ENCODE measurements at places on chromosomes 1 and 21.

DNA sequence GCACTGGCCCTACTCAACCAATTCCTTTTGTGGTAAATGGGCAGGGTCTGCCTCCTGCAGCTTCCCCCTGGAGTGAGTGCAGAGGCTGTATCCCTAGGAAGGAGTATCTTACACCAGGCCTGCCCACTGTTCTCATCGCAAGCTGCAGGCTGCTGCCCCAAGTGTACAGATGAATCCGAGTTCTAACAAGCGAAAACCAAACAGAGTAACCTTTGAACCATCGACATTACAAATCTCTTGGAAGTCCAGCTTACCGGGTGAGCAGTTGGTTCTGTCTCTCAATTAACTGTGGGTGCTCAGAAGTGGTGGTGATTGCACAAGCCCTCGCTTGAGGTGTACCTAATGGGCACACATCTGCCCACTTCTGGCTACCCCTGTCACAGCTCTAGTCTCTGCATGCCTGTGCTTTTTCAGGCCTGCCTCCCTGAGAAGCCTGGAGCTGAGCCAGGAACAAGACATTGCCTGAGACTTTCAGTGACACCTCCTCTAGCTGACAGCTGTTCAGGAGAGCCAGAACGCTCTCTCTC, 22.7 kb downstream of the INAVA start:
- DNase-seq = peak; percentile 56

GRCh38 chr1:187871177-187871845, 1042.6 kb downstream of the PLA2G4A start:
- no peak for DNase-seq

DNA sequence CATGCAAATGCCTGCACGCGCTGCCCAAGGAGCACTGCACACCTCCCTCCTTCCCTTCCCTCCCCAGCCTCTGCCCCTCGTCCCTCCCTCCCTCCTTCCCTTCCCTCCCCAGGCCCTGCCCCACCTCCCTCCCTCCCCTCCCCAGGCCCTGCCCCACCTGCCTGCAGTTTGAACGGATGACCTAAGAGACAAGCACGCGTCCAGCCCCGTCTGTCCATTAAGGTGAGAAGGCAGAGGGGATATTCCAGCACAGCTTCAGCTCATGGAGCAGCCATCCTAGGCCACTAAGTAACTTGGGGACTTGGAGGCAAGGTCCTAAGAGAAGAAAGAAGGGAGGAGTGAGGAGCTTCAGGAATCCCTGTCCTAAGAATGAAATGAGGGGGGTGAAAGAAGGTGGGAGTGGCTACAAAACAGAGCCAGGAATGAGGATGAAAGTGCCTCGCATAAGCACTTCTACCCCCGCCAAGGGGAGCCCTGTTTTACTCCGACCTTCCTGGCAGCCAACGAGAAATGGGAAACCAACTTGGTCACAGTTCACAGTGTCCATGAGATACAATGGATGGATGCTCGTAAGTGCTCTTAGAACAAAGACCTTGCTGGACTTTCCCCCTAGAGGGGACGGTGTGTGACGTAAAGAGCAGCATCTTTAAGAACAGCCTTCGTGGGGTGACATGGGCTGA, 21.3 kb upstream of the EFHD2 start:
- no peak for DNase-seq

DNA sequence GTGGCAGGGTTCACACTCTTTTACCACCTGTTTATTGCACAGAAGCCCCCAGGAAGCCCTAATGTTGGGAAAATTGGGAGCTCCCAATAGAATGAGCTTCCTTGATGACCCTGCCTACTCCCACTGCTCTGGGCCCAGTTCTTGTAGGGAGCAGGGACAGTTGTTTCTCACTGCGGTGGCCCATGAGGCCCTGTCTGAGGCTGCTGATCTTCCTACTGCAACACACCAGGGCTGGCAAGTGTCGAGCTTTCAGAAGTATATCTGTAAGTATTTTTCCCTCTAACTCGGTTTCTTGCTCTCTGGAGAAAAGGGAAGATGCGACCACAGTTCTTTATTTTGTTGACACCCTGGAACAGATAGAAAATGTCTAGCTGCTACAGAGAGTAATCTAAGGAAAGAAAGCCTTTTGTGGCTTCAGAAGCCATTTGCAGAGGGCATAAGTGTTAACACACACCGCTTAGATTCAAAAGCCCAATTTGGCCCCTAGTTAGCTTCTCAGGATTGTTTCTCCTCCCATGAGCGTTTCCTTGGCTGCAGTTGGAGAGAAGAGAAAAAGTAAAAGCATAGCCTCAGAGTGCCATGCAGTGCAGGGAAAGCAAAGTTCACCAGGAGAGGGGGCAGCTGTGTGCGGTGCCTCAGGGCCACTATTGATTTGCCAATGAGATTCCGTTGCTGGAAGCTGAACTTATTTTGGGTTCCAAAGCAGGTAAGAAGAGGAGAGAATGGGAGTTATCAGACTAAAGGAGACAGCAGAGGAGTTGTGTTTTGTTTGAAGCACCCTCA, 102.6 kb downstream of the SELENOF start:
- DNase-seq = no peak

GRCh38 chr1:184761969-184762485, 7.4 kb upstream of the EDEM3 start:
- no peak for DNase-seq

- no peak for DNase-seq
Observed at GRCh38 chr1:20958430-20958829, 171.3 kb upstream of the HP1BP3 start.

DNA sequence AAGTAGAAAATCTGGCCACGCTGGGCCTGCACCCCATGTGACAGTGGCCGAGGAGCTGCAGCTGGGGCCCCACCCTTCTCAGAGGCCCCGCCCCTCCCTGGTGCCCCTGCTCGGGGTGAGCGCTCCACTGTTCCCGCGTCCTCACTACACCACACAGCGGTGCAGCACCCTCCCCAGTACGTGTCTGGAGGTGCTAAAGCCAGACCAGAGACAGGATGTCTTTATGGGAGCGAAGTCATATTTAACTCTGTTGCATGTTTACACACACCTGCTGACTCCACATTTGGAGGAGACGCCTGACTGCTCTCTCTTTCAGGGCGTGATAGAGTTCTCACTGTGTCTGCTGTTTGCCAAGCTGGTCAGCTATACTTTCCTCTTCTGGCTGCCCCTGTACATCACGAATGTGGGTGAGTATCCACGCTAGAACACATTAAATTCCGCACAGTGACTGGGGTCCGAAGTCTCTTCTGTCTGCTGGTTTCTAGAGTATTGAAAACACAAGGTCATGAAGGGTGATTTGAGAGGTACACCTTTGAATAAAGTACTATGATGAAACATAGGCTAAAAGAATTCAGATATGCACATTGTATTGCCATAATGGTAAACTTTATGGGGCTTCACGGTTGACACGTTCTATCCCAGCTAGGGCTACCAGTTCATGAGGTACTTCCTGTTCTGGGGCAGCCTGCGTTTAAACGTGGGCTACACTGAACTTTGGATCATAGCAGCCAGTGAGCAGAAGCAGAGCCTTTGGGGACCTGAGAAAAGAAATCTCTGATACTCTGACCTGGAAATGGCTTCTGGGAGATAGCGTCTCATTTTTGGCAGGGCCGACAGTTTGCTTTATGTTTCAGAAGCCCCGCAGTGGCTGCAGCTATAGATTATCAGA, 48.4 kb downstream of the SLC37A1 start:
- DNase-seq = peak; percentile 84

GRCh38 chr1:217333939-217334338, 297.0 kb downstream of the GPATCH2 start:
- DNase-seq = peak; percentile 26

DNA sequence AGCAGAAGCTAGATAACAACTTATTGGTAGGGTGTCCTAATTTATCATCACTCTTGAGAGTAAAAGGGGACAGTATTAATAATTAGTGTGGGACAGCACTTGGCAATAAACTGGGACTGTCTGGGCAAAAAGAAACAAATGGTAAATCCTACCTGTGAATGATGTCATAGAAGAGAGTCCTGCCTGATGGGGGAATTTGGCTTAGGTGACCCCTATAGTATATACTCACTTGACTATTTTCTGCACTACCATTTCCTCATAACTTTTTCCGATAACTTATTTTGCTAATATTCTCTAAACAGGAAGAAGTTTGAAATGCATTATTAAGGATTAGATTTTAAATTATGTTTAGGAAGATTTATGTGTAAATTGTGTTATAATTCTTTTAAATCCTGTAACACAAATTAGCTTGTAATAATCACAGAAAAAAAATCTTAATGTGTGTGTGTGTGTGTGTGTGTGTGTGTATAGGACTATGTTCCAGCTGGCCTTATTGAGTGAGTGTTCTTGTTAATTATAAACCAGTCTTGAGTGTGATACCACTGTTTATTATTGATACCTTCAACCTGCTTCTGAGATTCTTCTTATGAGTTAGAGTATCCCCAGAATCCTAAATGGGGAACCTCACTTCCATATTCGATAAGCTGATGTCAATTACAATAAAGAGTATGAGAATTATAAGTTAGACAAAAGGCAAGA, 144.2 kb upstream of the C1orf105 start:
- DNase-seq = no peak

GRCh38 chr1:203103829-203104495, 18.1 kb upstream of the MYOG start:
- DNase-seq = no peak

GRCh38 chr1:43256675-43257570, 12.9 kb upstream of the TMEM125 start:
- no peak for DNase-seq

GRCh38 chr1:55827350-55827749, 612.2 kb upstream of the USP24 start:
- no peak for DNase-seq

- no peak for DNase-seq
Observed at GRCh38 chr1:223831755-223832636, 13.8 kb downstream of the TP53BP2 start.

GRCh38 chr1:8281843-8282509, 35.9 kb upstream of the SLC45A1 start:
- DNase-seq = no peak

DNA sequence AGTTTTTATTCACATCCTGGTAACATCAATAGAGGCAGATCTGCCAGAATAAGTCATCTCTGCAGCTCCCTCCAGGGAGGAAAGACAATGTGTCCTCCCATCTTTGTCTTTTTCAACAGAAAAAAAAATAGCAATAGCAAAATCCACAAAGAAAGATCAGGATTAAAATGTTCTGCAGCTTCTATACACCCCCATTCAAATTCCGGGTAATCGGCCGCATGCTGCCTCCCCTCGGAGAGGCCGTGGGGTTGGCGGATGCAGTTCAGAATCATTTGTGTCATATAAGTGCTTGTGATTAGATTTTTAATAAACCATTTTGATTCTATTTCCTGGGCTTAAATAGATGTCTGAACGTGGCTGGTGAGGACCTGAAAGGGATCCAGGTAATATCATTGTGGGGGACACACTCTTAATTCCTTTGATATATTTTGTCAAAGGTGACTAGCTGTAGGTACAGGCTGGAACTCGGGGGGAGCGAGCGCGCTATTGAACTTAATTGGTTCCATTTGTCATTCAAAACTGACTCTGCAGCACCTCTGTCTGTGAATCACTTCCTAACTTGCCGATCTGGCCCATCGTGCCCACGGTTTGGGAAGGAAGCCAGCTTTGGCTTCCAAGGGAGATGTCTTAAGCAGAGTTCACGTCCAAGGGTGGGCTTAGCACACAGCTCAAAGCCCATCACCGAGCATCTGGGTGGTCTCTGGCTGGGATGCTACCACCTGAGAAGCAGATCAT, 85.6 kb upstream of the ARHGEF16 start:
- no peak for DNase-seq

DNA sequence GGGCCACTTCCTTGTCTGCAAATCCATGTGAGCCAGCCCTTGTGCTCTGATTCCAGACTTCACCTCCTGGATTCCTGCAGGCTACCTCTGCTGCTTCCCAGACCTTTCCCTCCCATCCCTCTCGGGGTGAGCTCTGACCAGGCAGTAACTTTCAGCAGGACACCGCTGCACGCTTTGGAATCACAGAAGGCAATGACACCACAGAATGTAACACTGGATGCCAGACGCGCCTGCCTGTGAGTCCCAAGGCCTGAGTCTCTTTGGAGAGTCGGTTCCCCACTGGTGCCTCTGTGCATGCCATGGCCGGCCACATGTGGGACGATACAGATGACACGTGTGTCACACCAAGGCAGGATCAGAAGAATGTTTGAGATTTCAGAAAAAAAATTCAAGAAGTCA, 89.7 kb upstream of the ERRFI1 start:
- DNase-seq = no peak

DNA sequence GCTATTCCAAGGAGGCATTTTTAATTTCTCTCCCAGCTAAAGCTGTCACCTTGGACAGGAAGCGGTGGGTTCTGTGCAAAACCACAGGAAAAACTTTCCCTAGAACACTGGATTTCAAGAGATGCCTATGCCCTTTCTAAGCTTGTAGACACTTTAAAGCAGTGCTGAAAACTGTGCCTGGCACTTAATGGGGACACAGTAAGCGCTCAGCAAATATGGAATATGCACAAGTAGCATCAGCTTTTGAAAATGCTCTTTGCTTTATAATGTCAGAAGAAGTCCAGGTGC, 50.9 kb upstream of the TARBP1 start:
- no peak for DNase-seq

GRCh38 chr21:25625036-25625435, 14.0 kb upstream of the JAM2 start:
- no peak for DNase-seq

DNA sequence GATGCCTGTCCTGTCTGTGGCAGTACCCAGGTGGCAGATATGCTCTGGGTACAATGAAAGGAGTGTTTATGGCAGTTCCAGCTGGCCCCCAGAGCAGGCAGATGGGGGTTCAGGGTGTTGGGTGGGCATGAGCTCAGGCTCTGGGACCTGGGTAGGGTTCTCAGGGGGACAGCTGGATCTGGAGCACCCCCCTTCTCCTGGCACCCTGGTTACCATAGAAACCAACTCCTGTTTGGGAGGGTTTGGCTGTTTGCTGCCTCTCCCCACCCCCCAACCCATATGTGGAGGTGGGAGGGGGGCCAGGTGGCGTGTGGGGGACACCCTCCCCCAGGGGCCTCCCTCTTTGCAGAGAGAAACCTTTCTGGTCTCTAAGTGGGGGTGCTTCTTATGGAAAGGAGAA, 7.1 kb downstream of the FOXO6 start:
- DNase-seq = no peak

DNA sequence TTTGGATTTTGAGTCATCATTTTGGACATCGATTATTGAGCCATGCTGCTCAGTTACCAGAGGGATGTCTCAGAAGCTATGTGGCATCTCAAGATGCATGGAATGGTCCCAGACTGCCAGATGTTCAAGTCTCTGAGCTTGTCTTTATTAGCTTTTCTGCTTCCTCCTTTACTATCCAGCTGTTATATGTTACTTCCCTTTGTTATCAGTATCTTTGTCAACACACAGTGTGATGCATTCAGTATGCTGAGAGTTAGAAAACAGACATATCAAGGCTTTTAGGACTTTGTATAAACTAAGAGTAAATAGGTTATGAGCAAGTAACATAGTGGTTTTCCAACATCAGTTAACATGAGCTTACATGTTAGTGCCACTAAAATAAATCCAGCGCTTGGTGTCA, 474.5 kb downstream of the DSCAM start:
- no peak for DNase-seq

DNA sequence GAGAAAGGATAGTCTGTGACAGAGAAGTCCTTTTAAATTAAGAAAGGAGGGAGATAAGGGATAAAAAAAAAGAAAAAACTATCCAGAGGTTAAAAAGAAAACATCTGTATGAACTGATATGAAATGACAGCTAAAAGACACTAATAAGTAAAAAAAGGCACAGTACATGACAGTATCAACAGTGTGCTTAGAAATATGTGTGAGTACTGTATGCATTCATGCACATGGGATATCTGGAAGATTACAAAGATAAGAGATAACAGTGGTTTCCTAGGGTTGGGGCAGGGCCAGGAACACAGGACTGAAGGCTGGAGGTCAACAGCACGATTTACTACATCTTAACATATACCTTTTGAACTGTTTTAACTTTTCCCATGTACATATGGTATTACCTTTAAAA, 13.3 kb downstream of the PTP4A2 start:
- DNase-seq = no peak

- DNase-seq = no peak
Observed at GRCh38 chr1:179141592-179142251, 59.9 kb downstream of the TOR3A start.
